Left ventricle myocardium inferior (tissue), 1 donor: ENCODE measurements at places on chromosomes 3 and 15.

DNA sequence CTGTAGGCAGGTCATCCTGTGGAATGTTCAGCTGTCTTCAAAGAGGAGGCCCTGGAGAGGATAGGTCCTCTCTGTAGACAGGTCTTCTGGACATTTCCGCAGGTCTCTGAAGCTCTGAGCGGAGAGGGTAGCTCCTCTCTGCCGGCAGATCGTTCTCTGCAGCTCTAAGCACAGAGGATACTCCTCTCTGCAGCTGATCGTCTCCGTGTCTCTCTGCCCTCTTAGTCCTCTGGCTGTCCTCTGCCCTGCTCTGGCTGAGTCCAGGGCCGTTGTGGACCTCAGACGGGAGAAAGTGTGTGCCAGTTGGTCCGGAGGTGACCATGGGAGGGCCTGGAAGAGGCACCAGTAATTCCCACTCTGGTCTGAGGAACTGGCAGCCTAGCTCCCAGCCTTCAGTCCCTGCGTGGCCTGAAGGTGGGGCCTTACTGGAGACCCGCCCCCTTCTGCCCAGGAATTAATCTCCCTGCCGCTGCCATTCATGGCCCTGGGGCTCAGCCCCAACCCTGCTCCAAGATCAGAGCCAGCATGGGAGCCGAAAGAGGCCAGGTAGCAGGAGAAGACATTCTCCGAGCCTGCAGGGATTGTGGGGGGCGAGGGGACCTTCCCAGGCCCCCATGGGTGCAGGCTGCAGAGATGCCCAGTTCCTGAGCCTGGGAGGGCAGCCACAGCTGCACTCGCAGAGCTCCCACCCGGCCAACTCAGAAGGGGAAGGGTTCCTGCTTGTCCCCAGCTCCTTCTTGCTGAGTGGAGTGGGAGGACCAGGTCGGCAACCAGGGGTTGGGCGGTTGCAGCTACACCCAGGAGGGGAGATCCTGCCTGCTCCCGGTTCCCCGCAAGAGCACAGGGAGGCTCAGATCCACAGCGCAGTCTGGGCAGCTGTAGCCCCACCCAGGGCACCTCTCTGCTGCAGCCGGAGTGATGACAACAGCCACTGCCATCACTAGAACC lies 488.7 kb downstream of the RSL24D1 start:
- DNase-seq, result no peak

GRCh38 chr15:37142371-37142770 lies 42.0 kb upstream of the MEIS2 start:
- no peak for DNase-seq

- no peak for DNase-seq
Observed at GRCh38 chr3:72376956-72377710, 471.1 kb downstream of the SHQ1 start.

DNA sequence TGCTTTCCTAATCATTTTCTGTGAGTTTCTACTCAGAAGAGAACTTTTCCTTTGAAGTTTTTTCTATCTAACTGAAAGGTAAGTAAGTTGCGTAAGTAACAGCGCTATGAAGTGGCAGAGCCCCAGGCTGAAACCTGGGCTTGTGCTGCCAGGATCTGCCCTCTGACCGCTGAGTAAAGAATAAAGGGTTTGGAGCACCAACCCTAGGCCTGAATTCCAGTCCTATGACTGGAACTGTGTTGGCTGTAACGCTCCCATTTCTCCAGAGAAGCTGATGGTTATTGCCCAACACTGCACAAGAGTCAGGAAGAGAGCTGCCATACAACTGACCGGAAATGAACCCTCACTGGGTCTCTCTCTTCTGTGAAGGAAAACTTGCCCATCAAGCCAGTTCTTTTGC lies 87.0 kb downstream of the FOXB1 start:
- DNase-seq, result no peak
